CD4-positive, alpha-beta T cell treated with Interleukin-12 subunit alpha and Interleukin-12 subunit beta, for 1 hour (primary cell): ENCODE measurements at places on chromosomes 16 and 17.

GRCh38 chr16:89709716-89710432, 8.4 kb upstream of the SPATA2L start:
- no peak for DNase-seq

DNA sequence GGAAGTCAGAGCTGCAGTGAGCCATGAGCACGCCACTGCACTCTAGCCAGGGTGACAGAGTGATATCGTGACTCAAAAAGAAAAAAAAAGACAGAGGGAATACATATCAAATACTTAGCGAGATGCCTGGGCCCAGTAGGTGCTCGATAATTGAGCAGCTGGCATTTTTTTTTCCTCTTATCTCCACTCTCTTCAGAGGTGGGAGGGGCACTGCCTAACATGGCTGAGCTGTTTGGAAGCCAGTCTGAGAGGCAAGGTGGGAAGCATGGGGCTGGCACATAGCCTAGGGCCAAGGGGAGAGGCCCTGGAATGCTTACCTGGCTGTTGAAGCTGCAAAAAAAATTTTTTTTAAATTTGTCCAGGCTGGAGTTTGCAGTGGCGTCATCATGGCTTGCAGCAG, 38.4 kb downstream of the HIC1 start:
- DNase-seq = no peak

DNA sequence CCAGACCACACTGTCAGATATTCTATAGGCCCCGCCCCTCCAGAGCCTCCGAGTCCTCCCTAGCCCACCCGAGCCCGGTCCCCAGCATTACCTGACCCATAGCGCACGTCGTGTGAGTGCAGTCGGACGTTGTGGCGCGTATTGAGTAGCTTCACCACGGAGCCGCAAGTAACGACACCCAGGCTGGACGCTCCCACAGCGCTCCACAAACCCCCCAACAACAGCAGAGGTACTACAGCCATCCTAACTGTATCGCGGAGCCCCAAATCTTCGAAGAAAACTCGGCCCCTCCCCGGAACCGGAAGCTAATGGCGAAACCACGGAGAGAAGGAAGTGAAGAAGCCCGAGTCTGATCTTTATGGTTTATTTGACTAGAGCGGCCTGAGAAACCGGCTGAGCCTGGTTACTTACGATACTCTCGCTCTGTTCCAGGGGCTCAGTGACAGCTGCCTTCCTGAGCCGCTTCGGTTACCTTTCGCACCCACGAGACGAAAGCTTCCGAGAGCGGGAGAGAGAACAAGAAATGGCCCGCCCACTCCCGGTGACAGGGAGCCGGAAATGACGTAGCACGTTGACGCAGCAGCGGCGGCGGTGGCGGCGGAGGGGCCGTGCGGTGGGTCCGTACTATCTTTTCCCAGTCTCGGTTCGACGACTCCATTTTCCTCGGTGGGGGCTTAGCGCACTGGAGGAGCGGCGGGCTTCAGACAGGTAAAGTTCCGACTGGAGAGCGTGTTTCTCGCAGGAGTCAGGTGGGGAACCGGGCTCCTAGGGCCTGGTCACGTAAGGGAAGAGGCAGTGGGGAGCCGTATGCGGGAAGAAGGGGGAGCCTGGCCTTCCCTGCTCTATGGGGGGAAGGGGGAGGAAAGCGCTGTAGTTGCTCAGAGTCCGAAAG, at the start of the genes SDF2 and SUPT6H:
TSS of gene SDF2 (minus strand) at position 272 of the 892 bp plus-strand sequence. CDS start at position 242, 30 bp downstream.
TSS of gene SUPT6H (plus strand) at position 571 of the 892 bp plus-strand sequence. CDS start 11,197 bp downstream, outside the sequence.
- DNase-seq = peak; percentile 92

DNA sequence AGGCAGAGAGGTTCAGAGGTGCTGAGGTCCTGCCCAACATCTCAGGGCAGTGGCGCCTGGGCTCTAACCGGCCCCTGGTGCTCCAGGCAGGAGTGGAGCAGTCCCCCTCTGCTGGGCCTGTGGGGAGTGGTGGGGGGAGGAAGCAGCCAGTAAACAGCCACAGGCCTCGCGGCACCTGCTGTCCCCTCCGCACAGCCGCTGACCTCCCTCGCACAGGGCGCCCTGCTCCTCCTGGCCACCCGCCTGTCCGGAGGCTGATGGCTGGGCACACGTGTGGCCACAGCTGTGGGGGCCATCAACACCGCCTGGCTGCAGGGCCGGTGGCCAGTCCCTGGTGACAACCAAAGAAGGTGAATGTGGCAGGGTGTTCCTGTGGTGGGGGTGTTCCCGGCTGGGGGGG, 36.8 kb upstream of the PABPN1L start:
- no peak for DNase-seq

DNA sequence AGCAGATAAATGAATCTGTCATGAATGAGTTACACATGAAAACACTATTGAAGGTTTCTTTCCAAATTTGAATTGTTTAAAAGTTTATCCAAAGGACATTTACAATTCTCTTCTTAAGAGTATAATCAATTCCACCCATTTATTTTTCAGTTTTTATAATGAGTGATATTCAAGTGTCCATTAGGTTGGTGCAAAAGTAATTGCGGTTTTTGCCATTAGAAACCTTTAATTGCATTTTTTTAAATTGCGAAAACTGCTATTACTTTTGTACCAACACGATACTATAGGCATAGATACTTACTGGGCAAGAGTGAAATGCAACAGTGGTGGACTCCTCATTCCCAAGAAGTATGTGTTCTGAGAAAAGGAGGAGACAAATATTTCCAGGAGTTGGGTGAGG, 422.7 kb upstream of the MON1B start:
- DNase-seq = no peak

DNA sequence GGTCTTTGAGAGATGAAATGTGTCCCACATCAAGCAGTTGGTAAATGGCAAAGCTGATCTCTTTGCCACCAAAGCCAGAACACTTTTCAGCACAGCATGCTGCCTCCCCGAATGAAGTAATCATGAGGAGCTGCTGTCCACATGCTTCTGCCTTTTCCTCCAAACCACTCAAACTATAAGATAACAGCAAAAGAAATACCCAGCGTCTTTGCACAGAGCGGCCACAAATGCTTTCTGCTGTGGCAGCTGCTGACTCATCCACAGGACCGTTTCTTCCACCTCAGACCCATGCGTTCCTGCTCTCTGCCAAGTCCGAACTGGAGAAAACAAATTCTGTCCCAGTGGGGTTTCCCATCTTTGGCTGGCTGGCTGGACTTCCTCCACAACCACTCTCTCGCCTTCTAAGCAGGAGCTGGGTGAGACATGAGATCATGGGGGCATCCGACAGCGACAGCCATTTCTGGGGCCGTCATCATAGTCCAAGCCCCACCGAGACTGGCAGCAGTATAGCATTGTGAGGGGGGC, 27.1 kb downstream of the TBC1D3B start:
- no peak for DNase-seq

DNA sequence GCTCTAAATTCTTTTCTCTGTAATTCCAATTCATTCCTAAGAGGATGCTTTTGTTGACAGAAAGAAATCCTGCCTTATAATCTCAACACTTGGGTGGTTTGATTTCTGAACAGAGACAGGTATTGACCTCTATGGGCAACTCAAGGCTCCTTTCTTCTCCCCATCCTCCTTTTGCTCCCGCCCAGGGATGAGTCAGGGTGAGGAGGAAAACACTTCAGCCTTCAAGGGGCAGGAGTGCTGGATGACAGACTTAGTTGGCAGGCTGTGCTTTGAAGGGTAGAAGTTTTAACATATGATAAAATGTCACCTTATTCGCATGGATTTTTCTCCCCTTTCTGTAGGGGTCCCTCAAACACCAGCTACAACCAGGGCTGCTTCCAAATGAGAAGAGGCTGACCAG, 16.7 kb upstream of the TOM1L1 start:
- DNase-seq = no peak

DNA sequence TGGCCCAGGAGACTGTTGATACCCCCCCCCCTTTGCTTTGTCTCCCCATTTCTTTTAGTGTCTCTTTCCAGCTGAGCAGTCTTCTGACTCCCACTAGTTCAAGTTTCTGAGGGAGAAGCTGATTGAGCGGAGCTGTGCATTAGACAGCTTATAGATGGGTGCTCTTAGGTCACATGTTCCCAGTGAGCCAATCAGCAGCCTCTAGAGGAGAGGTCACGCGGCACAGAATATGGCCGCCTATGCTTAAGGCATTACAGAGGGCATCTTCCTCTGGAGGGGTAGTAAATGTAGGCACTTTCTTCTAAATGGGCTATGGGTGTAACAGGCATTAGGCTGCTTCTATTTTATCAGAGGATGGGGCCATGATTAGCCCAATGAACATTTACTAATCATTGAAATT, 131.6 kb downstream of the CDH13 start:
- no peak for DNase-seq

DNA sequence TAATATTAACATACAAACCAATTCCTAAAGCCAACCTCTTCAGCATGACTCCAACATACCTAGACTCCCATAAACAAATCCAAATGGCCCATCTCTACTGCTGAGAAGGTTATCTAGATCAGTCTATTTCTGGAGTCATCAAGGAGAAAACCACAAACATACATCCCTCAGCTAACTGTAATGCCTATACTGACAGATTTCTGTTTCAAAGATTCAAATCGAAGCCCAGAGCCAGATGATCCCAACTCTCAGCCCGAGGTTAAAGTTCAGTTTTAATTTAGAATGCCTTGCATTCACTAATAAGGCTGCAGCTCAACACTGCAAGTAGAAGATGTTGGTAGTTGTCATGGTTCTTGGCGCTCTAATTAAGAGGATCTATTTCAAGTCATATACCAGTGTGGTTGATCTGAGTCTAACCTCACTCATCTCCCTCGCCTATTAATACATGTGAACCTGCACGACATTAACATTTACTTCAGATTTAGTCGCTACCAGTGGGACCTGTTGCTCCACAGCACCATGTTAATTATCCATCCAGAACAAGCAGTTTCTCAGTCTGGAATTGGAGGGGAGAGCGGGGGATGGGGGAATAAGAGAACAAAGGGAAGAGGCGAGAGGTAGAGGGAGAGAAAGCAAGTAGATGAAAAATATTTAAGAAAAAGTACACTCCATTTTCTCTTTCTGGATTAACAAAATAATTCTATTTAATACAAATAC, 15.4 kb downstream of the PHF12 start:
- DNase-seq = no peak

DNA sequence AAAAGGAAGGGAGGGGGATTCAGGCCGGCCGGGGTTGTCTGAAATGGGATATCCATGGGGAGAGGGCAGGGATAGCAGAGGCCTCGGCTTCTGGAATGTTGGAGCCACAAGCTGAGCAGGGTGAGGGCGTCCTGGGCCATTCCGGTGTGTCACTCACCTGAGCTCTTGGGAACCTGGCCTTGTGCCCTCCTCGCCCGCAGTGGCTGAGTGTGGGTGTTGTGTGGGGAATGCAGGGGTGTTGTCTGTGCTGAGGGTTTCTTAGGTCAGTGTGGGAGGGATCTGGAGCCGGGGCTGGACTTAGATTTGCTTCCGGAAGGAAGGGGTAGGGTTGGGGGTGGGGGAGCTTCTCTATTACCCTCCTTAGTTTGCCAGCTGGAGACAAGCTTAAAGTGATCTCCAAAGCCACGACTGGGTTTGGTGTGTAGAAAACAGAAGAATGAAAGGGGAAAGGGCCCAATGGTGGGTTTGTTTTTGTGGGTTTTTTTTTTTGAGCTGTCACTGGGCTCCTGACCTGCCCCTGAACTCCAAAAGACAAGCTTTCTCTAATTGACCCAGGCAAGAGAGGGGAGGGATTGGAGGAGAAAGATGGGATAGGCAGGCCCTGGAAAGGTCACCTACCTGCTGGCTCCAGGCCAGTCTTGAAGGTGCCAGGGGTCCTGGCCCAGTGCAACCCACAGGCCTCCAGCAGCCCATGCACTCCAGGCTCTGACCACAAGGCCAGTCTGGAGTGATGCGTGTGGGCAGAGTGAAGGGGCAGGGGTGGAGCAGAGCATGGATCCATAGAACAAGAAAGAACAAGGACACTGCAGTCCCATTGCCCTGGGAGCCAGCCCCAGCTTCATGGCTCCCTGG, at the start of gene SULT1A2:
TSS of gene SULT1A2 (minus strand) at position 211 of the 852 bp plus-strand sequence. CDS start 1,120 bp downstream, outside the sequence.
- no peak for DNase-seq

GRCh38 chr16:30736995-30737793, 11.0 kb upstream of the PHKG2 start:
- DNase-seq = no peak
